Fibroblast of skin of abdomen (primary cell): ENCODE measurements at places on chromosomes 13 and 19.

GRCh38 chr13:101303521-101303920 lies 112.8 kb downstream of the NALCN start:
- no peak for DNase-seq

DNA sequence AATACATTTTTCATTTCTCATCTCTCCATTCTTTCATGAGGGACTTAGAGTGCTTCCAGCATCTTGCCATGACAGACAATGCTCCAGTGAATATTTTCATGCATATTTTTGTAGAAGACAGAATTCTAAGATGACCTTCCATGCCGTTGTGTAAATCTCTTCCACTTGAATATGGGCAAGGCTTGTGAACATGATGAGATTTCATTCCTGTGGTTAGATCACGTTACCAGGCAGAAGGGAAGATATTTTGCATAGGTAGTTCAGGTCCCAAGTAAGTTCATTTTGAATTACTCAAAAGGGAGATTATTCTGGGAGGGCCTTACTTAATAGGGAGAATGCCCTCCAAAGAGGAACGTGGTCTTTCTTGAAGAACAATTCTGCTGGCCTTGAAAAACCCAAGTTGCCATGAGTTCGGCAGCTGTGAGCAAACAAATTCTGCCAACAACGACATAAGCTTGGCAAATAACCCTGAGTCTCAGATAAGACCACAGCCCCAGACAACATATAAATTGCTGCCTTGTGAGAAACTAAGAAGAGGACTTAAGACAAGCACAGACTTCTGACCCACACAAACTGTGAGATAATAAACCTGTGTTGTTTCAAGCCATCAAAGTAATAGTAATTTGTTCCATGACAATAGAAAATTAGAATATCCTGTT lies 400.5 kb upstream of the GPC6 start:
- no peak for DNase-seq

- DNase-seq, result peak; percentile 79
These were observed 141.0 kb downstream of the POSTN start for GRCh38 chr13:37457612-37458011.

GRCh38 chr19:57438925-57439324 lies 3.8 kb downstream of the ZNF749 start:
- DNase-seq, result no peak

DNA sequence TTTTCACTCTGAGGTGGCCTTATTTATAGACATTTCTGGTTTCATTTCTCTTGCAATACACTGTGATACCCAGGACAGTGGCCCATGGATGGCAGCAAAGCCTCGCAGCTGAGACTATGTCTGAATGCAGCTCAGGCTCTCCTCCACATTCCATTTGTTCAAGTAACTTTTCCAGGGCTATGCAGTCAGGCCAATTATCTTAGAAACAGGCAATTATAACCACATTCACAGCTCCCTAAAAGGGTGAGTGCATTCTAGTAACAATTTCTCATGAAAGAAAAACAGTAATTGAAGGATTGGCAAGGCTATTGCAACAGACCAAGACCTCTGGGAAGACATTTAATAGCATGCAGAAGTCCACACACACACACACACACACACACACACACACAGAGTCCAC lies 264.0 kb downstream of the TBC1D4 start:
- peak; percentile 86 for DNase-seq

- no peak for DNase-seq
These were observed 14.3 kb downstream of the ERICH4 start for GRCh38 chr19:41457241-41457640.

- DNase-seq, result no peak
These were observed 965.7 kb downstream of the UQCRFS1 start for GRCh38 chr19:28247243-28247642.

GRCh38 chr13:69198706-69199105 lies 908.9 kb upstream of the ATXN8OS start:
- DNase-seq, result no peak

GRCh38 chr19:23415561-23416191 lies 20.4 kb upstream of the ZNF91 start:
- no peak for DNase-seq

- no peak for DNase-seq
These were observed 17.1 kb upstream of the FXYD3 start for GRCh38 chr19:35098413-35099049.

- DNase-seq, result no peak
These were observed 583 bp upstream of the ZNF480 start for GRCh38 chr19:52296400-52296772.

DNA sequence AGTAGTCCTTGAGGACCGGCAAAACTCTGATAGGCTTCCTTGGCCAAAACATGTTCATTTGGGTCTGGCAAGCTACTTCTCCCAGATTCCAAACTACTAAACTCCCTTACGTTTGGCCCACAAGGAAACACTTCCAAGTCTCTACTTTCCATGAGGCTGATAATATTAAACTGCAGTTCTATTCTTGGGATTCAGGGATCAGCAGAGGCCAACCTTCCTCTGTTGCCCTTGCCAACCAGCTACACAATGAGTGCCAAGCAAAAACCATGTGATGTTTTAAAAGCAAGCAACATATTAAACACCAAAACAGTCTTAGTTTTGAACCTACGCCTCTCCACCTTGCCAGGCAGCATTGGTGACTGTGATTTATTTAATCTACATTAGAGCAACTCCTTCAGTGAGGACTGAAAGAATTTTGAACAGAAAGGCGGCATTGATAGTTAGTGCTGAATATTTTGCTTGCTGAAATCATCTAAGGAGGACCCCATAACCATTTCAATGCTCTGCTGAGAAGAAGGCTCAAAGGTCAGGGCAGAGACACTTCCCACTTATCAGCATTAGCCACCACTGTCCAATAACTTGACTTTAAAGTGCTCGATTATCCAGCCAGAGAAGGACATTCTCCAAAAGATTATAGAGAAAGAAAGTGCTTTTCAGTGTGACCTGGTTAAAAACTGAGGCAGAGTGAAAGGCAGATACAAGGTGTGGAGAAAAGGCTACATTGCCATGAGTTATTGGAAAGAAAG lies 287.1 kb downstream of the TBC1D4 start:
- DNase-seq, result no peak
